Calu3 (cell line): ENCODE measurements at places on chromosomes 12 and 14. TPM values are rescaled to one million over a fixed set of nuclear protein-coding genes. Genes with fewer than 3 reads are reported as not detected.

Gene FSCB
- total RNA-seq = not detected in 2 replicates

Gene PTPRR
- 34.3 and 39.1 TPM in 2 replicates for total RNA-seq

Gene GDF3
- total RNA-seq = not detected in 2 replicates

Gene KRT85
- total RNA-seq = not detected in 2 replicates

Gene CEBPE
- not detected in 2 replicates for total RNA-seq

Gene GALNT16
- total RNA-seq = 2.5 and 4.0 TPM in 2 replicates

Gene CIROP
- not detected in 2 replicates for total RNA-seq

Gene DDN
- 0.12 and 0.21 TPM in 2 replicates for total RNA-seq

Gene TSPAN8
- 289 and 384 TPM in 2 replicates for total RNA-seq

Gene SERPINA12
- not detected in 2 replicates for total RNA-seq

Gene SDR9C7
- not detected in 2 replicates for total RNA-seq

Gene TEX52
- total RNA-seq = not detected in 2 replicates

Gene NPAS3
- not detected in 2 replicates for total RNA-seq

Gene SLC6A13
- total RNA-seq = 3.5 and 4.8 TPM in 2 replicates

Gene KLRK1
- total RNA-seq = not detected in 2 replicates
